Stimulated activated CD4-positive, alpha-beta T cell treated with anti-CD3 and anti-CD28 coated beads, Interleukin-4, amount 100 ng/mL, for 4 hours (primary cell): ENCODE measurements at places on chromosomes 3 and 15.

GRCh38 chr3:189842681-189843602 is 211.8 kb downstream of the TP63 start:
- DNase-seq = no peak

GRCh38 chr3:109025896-109026295 is 72.2 kb upstream of the GUCA1C start:
- no peak for DNase-seq

- DNase-seq = no peak
These were observed 568.2 kb downstream of the TUSC7 start for GRCh38 chr3:117277816-117278215.

DNA sequence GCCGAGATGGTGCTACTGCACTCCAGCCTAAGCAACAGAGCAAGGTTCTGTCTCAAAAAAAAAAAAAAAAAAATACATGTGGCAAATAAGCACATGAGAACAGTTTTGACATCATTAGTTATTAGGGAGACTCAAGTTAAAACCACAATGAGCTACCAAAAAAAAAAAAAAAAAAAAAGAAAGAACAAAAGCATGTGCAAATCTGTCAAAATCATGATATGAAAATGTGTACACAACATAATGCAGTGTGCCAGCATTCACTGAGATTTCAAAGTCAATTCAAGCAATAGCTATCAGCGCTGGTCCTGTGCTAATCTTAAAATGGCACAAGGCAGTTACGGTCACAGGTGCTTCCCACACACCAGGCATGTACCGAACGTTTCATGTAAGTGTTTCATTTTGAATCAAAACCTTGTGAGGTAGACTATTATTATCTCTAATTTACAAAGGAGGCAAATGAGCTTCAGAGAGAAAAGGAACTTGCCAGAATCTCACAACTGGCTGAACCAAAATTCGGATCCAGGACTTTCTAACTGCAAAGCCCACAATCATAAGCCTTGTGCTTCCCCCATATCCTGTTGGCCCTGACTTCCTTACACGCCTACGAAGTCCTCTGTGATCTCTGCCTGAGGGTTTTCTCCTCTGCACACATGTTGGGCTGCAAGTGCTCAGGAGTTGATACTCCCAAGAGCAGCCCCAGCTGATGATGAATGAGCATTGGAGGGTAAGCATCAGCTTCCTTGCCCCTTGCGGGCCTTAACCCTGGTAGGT is 200.1 kb upstream of the PROK2 start:
- no peak for DNase-seq

GRCh38 chr15:68574629-68575028 is 4.2 kb upstream of the CORO2B start:
- DNase-seq = no peak
